ENCODE measurements at places on chromosomes 1 and 21.

- DNase-seq: no peak
These were observed 2.2 kb downstream of the GPR153 start for GRCh38 chr1:6258675-6259074.

GRCh38 chr1:154968731-154969130 lies 1.8 kb downstream of the SHC1 start:
- DNase-seq: no peak

DNA sequence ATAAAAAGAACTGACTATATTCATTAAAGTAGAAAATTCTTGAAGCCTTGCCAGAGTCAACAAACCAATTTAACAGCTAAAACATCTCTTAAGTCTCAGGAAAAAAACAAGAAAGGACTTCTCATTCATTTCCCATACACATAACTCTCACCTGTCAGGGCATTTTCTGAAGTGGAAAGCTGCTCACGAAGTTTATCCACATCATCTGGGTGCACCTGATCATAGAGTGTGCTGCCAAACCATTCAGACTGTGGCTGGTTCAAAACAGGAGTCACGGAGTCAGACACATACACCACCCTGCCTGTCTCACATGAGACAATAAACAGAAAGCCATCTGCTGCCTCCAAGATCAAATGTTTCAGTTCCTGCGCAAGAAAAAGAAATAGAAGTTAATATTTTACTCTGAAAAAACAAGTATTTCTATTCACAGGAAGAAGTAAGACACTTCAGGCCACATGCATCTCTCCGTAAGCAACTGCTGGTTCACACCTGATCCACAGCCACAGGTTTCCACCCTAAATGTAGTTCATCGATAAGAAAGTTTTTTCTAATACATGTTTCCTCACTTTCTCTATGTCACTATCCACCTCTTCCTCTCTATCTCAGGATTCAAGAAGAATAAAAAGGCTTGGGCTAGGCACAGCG lies 28.2 kb upstream of the CTSK start:
- DNase-seq: no peak

DNA sequence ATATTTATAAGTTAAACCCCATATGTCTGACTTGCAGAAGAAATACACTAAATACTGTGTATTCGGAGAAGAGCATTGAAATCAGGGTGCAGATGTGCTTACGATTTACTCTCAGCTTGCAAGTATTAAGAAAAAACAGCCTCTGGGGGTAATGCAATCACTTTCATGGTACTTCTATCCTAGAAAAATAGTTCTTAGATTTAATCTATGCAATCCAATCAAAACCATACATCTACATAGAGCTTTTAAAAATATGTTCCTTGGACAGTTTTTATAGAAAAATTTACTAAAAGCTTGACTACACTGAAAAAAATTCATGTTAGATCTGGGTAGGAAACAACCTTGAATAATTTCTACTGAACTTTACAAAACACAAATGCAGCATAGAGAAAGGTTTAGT lies 890.3 kb upstream of the ADGRL2 start:
- DNase-seq: no peak

- DNase-seq: no peak
These were observed 10.5 kb upstream of the SRP9 start for GRCh38 chr1:225766967-225767633.

Data from CD4-positive, alpha-beta T cell treated with Interleukin-6 at 100 ng/mL for 8 hours (primary cell).